ENCODE measurements at places on chromosomes 4 and X.

DNA sequence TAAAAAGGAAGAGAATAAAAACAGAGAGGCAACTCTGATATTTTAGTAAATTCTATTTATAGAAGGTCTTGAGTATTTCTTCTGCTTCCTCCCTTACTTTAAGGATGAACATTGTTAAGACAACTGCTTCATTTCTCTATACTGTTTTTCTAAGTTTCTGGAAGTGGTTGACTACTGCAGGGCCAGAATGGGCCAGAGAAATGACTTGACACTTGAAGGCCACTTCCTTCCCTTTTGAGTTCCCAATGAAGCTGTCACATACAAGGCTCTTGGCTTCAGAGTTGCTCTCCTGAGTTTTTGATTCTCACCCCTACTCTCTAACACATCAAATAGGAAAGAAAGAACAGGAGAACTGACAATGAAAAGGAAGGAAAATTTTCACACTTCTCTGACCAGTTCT lies 37.6 kb downstream of the PKD2 start:
- DNase-seq: no peak

DNA sequence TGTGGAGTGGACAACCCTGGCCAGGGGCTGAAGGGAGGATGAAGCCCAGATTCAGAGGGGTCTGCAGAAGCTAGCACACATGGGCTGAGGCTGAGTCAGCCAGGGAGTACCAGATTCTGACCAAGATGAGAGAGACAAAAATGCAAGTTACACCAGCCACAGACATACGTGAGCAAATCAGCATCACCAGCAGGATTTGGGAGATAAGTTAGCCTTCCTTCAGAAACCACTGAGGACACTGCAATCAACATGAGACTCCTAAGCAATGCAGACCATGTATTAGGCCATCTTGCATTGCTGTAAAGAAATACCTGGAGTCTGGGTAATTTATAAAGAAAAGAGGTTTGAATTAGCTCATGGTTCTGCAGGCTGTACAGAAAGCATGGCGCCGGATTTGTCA lies 57.0 kb upstream of the PAGE5 start:
- no peak for DNase-seq

DNA sequence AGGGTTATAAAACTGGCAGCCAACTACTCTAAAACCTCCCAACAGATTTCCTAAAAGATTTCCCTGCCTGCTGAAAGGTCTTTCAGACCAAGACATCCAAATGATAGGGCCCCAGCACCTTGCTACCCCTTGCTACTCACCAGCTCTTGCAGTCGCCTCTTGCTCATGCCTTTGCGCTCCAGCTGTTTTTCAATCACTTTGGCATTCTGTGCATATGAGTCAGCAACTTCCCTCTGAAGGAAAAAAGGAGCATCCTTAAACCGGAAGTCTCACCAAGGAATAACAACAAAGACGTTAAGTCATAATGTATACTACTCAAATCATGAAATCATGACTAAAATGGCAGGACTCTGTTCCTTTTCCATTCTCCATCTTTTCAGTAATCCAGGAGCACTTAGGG lies 24.0 kb downstream of the STEEP1 start:
- DNase-seq: no peak

GRCh38 chr4:18321956-18322530 lies 300.5 kb upstream of the LCORL start:
- DNase-seq: no peak

DNA sequence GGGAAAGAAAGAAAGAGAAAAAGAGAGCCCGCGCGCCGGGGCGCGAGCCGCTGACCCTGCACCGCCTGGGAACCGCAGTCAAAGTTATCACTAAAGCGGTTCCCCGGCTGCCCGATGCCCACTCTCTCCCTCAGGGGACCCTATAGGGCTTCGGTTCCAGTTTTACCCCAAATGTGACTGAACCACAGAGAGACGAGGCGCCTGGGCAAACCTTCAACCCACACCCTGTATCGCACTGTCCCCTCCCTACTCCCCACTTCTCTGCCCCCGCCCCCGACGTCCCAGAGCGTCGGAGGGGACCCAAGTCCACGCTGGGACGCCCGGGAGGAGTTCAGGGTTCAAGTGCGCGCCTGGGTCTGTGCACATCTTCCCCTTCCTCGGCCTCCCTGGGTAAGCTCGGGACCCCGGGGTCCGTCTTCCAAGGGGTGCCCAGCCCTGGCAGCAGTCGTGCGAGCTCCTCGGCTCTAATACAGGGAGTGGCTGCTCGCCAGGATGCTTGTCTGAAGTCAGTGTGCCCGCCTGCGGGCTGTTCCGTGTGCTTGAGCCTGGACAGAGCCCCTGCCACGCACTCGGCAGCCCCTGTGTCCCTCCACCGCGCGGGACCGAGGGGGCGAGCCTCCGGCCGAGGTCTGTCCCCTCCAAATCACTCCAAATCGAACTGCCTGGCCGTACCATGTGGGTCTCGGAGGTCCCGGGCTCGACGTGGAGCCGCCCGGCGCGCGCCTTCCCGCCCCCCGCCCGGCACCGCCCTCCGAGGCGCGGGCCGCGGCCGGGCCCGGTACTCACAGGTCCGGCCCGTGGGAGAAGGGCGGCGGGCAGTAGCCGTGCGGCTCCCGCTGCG lies 960 bp downstream of the TRPC3 start:
- DNase-seq: no peak

DNA sequence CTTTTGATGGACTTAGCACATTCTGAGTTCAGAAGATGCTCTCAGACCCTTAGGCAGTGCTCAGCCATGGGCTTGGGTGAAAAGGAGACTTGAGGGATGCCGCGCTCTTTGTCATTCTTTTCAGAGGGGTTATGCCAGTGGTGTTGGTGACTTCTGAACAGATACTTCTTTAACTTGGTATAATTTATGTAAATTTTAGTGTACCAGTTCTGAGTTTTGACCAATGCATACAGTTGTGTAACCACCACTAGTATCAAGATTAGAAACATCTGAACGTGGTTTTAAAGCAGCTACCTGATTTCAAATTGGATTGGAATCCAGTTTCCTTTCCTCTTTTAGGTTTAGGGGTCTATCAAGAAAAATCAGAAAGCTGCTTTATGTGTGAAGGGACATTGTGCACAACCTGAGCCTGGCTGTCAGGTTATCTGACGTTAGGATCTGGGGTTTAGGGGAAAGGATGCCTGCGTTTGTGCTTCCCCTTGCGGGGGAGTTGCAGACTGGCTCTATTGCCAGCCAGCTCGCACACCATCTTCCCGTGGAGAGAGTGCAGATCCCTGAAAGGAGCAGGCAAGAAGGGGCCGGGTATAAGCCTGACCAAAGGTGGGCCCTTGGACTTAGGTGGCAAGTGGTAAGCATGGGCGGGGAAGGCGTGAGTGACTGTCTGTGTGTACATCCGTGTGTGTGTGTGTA lies 19.0 kb downstream of the SMS start:
- DNase-seq: peak; percentile 77

DNA sequence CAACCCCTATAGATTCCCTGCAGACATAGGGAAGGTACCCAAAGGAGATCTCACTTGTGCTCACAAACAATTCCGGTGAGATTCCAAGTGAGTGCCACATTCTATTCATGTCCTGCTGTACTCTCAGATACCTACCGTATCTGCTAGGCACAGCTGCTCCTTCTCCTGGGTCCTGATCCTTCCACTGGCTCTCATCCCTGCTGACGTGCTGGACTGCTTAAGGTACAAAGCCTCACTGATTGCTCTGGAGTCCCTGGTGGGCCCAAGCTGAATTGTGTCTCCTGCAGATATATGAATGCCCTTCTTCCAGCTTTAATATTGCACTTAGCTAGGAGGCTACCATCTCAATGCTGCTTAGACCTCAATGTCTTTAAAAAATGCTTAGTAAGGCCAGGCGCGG lies 2.4 kb downstream of the TCEAL1 start:
- DNase-seq: no peak

- DNase-seq: no peak
Observed at GRCh38 chr4:108581083-108581482, 39.3 kb upstream of the RPL34 start.

DNA sequence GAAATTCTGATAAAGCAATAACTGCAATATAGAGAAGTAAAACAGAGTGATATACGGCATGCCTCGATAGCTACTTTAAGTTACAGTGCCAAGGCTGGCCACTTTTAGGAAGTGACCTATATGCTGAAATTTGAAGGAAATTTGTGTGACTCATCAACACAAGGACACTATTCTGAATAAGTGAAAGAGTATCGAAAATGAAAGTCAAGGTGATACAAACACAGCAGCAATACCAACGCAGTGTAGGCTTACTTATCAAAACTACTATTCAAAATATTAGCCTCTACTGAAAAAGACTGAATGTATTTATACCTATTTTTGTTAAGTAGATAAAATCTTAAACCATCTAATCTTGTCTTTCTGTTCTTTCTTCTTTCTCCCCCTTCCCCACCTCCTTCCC lies 459.9 kb upstream of the GNPDA2 start:
- DNase-seq: no peak

DNA sequence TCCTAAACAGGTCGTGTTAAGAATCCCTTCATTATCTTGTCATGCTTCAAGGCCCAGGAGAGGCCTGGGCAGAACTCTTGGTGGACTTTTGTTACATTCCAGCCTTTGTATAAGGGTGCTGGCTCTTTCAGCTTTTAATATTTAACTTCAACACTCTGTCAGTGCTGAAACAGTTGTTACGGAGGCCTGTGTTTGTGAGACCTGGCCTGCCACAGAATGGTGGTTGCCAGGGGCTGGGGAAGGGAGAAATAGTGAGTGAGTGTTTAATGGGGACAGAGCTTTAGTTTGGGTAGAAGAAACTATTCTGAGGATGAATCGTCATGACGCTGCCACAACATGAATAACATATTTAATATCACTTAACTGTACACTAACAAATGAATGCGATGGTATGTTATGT lies 1027.6 kb upstream of the PRKX start:
- no peak for DNase-seq

GRCh38 chrX:118271775-118272174 lies 74.1 kb upstream of the WDR44 start:
- DNase-seq: no peak

Measured in vagina (tissue), 2 donors.